Iris pigment epithelial cell (primary cell): ENCODE measurements at places on chromosomes 6 and 20.

- DNase-seq = peak; percentile 70
Observed at GRCh38 chr6:109743739-109744138, 52.6 kb downstream of the FIG4 start.

DNA sequence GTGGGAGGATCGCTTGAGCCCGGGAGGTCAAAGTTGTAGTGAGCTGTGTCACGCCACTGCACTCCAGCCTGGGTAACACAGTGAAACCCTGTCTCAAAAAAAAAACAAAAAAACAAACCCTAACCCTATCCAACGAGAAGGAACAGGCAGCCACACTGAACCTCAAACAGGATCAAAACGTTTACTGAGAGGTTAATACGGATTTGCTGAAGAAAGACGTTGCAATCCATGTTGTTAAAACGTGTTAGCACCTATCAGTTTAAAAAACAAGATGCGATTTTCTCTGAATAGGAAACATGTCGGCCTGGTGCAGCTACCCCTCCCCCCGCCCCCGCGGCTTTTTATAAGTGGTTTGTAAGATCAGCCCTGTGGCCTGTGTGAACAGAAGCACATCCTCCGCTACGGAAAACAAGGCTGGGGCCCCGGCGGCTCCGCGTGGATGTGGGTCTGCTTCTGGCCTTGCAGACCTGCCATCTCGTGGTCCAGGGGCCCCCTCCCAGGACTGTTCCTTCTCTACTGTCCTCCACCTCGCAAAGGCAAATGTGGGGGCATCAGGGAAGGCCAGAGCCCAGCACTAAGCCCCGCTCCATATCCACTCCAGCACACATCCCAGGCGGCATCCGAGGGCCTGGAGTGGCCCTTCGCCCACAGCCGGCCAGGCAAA lies 11.4 kb downstream of the SLC2A4RG start:
- no peak for DNase-seq

DNA sequence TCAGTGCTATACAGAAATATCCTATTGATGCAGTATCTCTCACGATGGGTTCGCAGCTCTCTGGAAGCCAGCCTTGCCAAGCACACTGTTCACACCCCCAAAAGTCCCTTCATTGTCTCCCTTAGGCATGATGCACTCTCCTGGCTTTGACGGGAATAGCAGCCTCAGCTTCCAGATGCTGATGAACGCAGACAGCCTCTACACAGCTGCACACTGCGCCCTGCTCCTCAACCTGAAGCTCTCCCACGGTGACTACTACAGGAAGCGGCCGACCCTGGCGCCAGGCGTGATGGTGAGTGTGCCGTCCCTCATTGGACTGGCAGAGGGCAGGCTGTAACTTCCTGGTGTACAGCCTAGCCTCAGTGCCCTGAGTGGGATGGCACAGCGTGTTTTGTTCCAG lies 60.0 kb upstream of the PBOV1 start:
- DNase-seq = peak; percentile 26

- no peak for DNase-seq
Observed at GRCh38 chr6:169800116-169800667, 48.8 kb downstream of the ERMARD start.

DNA sequence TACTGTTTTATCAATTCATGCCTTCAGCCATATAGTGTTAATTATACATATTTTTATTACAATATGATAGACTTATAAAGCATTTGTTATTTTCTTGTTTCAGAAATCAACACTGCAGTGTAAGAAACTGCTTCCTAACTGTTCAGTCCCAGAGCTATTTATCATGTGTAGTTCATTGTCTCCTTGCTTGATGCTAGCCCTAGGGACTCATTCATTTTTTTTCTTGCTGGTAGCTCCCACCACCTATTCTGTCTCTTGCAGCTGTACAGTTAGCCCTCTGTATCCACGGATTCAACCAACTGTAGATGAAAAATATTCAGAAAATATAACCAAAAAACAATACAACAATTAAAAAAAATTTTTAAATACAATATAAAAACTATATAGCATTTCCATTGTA lies 121.3 kb downstream of the STXBP5 start:
- DNase-seq = no peak

DNA sequence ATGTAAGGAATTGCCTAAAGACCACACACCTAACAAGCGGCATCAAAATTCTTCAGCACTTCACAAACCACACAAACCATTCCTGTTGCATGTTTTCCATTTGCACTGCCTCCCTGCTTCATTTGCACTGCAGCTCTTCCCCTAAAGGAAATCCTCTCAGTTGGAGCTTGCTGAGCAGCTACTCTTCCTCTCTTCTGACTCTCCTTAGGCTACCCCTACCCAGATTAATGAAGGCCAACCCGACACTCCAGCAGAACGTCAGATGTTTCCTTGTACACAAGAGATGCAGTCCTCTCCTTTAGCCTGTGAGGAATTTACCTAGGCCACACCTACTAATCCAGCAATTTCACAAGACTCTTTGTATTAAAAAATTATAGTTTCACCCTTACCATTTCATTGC lies 8.1 kb downstream of the BEND6 start:
- no peak for DNase-seq

GRCh38 chr20:38024496-38024895 lies 8.8 kb downstream of the TTI1 start:
- no peak for DNase-seq

GRCh38 chr20:19284400-19285178 lies 72.1 kb downstream of the SLC24A3 start:
- no peak for DNase-seq

- no peak for DNase-seq
Observed at GRCh38 chr20:35828916-35829315, 57.1 kb downstream of the PHF20 start.

DNA sequence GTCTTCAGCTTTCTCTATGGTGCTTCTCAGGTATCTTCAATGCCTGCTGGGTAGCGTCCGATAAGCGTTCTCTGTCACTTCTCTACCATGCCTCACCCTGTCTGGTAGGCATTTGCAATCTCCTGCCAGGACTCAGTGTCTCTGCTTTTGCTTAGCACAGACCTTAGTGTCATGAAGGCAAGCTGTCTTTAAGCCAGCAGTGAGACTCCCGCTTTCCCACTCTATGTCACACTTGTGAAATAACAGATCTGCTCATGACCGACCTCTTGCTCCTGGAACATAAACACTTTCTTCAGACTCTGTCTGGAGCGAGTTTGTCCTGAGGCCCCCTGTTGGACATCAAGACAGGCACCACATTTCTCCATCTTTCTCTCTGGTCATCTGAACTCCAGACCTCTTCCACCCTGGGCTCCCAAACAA lies 17.0 kb downstream of the ADGRB3 start:
- DNase-seq = no peak

DNA sequence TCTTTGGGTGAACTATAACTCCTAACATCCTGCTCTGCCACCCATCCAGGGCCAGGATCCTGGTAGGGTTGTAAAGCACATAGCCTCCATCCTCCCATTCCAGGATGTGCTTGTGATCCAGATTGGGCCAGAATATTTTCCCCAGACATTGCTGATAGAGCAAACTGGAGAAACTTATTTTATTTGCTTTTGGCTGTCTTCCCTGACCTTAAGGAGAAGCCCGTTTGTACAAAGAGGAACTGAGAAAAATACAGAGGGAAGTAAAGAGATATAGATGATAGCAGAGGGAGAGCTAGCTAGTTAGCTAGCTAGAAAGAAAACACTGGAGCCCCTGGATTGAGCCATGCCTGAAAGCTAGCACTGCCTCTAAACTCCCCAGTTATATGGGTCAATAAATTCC lies 9.0 kb upstream of the HDAC2 start:
- no peak for DNase-seq

DNA sequence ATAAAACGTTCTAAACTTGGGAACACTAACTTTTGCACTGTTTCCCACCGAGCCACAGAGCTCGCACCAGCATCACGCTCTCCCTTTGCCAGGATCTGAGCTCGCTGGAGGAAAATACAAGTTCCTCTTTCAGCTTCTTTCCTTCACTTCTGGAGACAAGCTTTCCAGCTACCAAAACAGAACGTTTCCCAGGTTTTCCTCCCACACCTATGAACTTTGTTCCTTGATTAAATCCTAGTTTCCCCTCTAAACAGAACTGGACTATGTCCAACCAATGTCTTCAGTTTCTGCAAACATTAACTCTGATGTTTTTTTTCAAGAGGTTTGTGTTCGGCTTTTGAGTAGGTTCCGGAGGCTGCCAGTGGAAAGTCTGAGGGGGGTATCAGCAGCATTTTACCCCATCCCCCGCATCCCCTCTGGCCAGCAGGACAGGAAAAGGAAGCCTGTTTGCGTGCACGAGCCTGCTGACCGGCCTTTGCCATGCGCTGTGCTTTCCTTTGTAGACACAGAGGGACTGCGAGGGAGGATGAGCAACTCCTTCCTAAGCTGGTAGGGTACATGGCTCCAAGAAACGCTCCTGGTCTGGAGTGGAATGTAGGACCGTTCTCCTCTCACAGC lies 135.5 kb downstream of the LY86 start:
- DNase-seq = peak; percentile 63

GRCh38 chr6:87333591-87334181 lies 4.6 kb upstream of the GJB7 start:
- DNase-seq = peak; percentile 18

DNA sequence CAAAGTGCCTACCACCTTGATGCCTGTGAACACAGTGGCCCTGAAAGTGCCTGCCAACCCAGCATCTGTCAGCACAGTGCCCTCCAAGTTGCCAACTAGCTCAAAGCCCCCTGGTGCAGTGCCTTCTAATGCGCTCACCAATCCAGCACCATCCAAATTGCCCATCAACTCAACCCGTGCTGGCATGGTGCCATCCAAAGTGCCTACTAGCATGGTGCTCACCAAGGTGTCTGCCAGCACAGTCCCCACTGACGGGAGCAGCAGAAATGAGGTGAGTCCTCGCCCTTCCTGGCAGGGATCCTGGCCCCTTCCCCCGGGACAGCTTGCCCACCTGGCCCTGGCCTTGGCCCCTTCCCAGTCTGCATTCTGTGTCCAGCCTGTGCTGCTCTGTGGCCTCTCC lies 17.9 kb downstream of the MAVS start:
- DNase-seq = no peak

- no peak for DNase-seq
Observed at GRCh38 chr6:27888566-27888965, 23.6 kb downstream of the OR2B2 start.

GRCh38 chr6:150202934-150203333 lies 60.1 kb downstream of the PPP1R14C start:
- no peak for DNase-seq

DNA sequence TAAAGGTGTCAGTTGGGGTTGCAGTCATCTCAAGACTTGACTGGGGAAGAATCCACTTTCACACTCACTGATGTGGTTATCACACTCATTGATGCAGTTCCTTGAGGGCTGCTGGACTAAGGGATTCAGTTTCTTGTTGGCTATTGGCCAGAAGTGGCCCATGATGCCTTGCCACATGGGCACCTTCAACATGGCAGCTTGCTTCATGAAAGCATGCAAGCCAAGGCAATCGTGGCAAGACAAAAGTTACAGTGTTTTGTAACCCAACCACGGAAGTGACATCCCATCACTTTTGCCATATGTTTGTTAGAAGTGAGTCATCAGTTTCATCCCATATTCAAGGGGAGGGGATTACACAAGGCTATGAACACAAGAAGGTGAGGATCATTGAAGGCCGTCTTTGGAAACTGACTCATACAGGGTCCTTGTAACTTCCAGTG lies 3.8 kb upstream of the RANBP9 start:
- peak; percentile 67 for DNase-seq

- DNase-seq = no peak
Observed at GRCh38 chr6:35484921-35485392, 11.9 kb downstream of the TEAD3 start.

DNA sequence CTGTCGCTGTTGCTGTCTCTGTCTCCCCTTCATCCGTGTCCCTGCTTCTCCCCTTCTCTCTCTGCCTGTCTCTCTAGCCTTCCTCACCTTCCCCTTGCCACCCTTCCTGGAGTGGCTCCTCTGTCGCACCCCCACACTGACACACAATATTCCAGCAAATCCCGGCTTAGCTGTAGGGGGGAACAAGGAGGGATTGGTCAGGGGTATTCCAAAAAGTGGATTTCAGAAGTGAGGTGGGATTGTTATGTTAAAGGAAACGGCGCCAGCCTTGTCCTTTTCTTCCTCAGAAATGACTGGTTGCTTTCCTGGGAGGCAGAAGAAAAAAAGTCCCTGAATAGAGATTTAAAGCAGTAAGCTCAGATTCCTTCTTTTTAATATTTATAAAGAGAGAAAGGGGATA lies 76.3 kb upstream of the SIRPA start:
- DNase-seq = no peak

DNA sequence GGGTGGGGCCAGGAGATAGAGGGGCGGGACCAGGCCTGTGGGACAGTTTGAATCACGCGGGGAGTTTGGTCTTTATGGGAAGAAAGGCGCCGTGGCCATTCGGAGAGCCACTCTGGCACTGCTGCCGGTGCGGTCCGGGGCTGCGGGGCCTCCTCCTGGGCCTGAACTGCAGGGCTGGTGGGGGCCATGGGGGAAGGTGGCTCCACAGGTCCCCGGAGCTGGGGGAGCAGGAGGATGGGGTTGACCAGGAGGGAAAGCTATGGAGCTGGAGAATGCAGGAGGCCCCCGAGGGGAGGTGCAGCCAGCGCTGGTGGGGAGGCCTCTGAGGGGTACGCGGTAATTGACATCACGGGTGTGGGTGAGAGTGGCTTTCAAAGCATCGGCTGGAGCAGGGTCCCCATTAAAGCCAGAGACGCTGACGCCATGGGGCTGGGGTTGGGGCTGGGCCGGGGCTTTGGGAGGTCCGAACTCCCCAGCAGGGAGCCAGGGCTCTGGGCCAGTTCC lies 1.8 kb upstream of the BHLHE23 start:
- no peak for DNase-seq

- no peak for DNase-seq
Observed at GRCh38 chr20:58754584-58754983, 62.0 kb downstream of the NPEPL1 start.

DNA sequence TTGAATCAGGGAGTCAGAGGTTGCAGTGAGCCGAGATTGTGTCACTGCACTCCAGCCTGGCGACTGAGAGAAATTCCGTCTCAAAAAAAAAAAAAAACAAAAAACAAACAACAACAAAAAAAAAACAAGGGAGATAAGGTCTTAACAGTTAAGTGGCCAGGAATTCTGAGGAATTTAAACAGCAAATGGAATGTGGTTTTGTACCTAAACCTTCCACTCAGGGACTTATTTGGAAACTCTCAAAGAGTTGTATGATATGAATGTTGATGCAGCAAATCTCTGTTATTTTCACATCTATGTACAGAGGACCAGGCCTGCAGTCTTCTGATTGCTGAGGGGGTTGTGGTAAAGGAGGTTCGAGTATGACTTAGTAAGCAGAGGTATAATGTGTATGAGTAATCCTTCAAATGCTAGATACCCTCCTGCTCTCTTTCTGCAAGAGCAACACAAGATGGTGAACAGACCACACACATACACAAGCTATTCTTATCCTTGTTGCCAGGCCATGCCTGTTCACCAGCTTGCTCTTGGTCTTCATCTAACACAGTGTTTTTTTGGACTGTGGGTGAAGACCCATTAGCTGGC lies 174.9 kb upstream of the SCGN start:
- DNase-seq = peak; percentile 67

DNA sequence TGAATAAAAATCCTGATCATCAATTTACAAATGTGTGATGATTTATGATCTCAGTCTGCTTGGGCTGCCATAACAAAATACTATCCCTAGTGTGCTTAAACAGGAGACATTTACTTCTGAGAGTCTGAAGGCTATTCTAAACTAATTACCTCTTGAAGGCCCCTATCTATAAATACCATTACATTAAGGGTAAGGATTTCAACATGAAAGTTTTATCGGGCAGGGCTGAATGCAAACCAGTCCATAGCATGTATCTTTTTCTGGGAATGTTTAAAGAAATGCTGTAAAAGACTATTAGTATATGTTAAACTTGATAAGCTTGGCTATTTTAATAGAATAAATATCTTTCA lies 48.2 kb downstream of the TRDN start:
- no peak for DNase-seq
